ENCODE measurements at places on chromosomes 6 and 20.

GRCh38 chr6:170281331-170282292 is 9.3 kb downstream of the DLL1 start:
- DNase-seq = no peak

GRCh38 chr20:38924718-38925117 is 1.5 kb upstream of the FAM83D start:
- DNase-seq = no peak

GRCh38 chr6:6975459-6976111 is 132.2 kb upstream of the RREB1 start:
- no peak for DNase-seq

- no peak for DNase-seq
Observed at GRCh38 chr6:4986999-4987398, 16.8 kb downstream of the RPP40 start.

- no peak for DNase-seq
Observed at GRCh38 chr6:79208816-79209215, 25.7 kb downstream of the HMGN3 start.

DNA sequence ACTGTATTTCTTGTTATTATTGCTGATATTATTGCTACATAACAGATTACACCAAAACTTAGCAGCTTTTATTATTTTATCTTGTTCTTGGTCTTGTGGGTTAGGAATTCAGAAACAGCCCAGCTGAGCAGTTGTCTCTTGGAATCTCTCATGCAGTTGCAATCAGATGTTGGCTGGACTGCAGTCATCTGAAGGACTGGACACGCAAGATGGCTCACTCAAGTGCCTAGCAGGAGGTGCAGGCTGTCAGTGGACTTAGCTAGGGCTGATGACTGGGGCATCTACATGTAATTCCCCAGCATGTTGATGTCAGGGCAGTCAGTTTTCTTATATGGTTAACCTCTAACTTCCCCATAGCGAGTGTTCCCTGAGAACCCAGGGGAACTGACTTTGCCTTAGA is 128.6 kb upstream of the PLCB4 start:
- no peak for DNase-seq

DNA sequence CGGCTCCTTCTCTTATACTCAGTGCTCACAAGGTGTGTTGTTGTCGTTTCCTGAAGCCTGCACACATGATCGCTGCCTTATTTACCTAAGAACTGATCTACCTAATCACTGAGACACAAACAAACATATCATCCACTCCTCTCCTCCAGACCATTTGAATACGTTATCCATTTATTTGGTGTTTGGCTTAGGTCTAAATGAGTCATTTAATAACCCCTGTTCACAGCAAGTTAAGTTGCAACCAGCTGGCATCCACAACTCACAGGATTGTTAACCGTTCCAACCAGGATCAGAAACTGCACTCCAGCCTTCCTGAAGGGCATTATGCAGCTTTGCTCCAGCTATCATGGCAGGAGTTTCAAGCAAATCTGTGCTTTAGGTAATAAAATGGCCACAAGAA is 511.1 kb upstream of the MAP3K7 start:
- DNase-seq = no peak

GRCh38 chr20:23244156-23244915 is 106.3 kb upstream of the NXT1 start:
- DNase-seq = no peak

DNA sequence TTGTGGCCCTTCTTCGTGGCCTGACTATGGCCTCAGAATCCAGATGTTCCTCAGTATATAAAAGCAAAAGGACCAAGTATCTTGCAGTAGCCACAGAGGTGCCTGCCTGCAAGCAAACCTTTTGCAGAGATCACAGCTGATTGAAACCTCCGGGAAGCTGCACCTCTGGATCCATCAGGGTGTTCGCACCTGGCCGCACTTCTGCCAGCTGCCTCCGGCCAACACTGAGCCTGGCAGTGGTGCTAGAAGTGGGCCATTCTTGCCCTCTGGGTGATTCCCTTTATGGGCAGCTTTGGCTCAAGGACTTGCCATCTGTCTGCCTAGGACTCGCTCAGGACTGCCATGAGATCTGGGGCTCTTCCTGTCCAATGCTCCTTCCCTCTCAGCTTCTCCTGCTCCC is 214.6 kb upstream of the ECI2 start:
- no peak for DNase-seq

- no peak for DNase-seq
Observed at GRCh38 chr20:46646659-46647380, 4.4 kb downstream of the SLC13A3 start.

DNA sequence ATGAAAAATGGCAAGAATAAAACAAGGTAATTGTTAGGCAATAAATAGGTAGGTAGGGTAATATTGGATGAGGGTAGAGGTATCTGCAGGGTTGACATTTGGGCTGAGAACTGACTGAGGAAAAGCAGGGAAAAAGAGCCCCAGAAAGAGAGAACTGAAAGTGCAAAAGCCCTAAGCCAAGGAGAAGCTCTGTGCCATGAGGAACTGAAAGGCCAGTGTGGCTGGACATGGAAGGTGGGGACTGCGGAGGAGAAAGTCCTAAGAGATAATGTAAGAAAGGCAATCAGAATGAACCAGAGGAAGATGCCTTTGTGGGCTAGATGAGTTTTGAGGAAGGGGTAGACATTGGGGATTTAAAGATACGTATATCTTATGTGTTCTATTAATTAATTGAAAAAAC is 9.9 kb upstream of the HIVEP2 start:
- no peak for DNase-seq

- DNase-seq = no peak
Observed at GRCh38 chr6:140855520-140855919, 1277.2 kb upstream of the GJE1 start.

DNA sequence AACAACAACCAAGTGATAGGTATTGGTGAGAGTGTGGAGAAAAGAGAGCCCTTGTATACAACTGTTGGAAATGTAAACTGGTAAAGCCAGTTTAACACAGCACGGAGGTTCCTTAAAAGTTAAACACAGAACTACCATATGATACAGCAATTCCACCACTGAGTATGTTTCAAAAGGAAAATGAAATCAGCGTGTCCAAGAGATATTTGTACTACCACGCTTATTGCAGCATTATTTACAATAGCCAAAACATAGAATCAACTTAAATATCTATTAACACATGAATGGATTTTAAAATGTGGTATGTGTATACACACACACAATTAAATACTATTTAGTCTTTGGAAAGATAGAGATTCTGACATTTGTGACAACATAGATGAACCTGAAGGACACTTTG is 1.1 kb downstream of the PTCHD4 start:
- no peak for DNase-seq

GRCh38 chr6:87093199-87093598 is 1.7 kb downstream of the CGA start:
- no peak for DNase-seq

- DNase-seq = no peak
Observed at GRCh38 chr20:56032251-56032650, 26.9 kb upstream of the CBLN4 start.

DNA sequence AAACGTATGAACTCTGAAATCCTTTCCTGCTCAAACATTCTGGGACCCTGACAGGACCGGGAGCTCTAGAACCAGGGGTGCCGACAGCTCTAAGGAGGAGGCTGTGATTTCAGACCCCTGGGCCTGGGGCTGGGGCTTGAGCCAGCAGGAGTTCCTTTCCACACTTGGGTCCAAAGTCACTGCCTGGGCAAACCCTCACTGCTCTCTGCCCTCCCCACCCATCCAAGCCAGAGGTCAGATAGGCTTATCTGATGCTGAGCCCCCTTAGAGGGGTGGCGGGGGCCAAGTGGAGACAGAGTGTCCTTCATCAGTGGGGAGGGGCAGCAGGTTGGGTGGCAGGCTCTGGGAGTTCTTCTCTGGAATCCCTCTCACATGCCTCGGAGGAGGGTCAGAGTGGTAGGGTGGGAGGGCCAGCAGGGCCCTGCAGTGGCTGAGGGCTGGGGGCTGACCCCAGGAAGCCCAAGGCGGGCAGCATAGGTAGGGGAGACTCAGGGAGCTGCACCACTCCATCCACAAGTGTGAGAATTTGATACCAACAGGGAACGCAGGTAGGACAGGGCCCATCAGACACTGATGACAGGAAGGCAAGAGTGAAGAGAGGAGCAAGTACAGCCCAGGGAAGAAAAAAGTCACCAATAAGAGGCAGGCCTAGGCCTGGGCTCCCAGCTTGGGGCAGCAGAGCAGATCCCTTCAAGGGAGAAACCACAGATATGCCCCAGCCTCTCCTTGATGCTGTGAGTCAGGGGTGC is 121.0 kb downstream of the MRPL14 start:
- DNase-seq = no peak

DNA sequence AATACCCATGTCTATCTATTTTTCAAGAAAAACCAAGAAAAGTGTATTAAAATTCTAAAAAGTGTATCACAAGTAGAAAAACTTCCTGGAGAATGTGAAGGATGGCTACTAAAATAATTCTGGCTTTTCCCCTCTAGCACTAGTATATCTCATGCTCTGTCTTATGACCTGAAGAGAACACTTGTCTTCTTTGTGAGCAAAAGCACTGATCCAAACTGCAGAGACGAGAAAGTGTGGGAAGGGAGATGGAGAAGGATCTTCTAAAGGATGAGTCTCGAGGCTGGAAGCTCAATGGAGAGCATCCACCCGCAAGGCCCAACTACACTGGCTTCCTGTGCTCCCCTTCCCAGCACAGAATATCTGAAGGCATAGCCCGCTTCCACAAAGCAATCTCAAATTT is 23.5 kb downstream of the STX7 start:
- no peak for DNase-seq

DNA sequence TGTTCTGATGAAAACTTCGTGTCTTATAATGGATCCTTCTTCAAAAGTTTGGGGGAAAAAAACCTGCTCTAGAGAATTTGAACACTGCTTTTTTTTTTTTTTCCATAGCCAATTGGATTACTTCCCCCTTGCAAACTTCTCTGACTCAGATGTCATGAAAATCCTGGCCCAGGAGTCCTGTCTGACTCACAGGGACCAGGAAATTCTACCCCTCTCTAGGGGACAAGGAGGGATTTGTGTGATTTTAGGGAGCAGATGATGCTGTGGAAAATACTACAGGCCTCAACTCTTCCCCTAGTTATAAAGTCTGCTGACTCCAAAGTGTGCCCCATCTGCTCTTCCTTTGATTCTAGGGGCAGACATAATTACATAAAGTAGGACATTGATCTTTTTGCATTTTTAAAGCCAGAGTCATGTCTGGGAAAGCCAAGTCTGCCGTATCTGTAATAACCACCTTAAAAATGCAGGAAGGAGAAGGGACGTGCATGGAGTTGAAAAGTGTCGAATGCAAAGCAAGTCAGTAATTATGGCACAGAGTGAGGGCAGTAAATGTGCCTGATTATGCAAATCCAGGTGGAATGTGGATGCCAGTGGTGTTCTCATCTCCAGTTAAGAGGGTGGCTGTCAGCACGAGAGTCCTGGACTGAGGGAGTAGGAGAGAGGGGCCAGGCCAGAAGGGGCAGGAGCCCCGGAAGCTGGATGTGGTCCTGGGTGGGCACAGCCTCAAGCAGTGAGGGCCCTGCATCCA is 144.3 kb upstream of the SULF2 start:
- no peak for DNase-seq

- no peak for DNase-seq
Observed at GRCh38 chr20:20480126-20480525, 112.2 kb downstream of the INSM1 start.

GRCh38 chr6:24924580-24925356 is 11.0 kb downstream of the RIPOR2 start:
- DNase-seq = no peak

GRCh38 chr20:59985164-59985563 is 26.9 kb downstream of the CDH26 start:
- no peak for DNase-seq

GRCh38 chr6:56349194-56349593 is 101.8 kb upstream of the COL21A1 start:
- no peak for DNase-seq

DNA sequence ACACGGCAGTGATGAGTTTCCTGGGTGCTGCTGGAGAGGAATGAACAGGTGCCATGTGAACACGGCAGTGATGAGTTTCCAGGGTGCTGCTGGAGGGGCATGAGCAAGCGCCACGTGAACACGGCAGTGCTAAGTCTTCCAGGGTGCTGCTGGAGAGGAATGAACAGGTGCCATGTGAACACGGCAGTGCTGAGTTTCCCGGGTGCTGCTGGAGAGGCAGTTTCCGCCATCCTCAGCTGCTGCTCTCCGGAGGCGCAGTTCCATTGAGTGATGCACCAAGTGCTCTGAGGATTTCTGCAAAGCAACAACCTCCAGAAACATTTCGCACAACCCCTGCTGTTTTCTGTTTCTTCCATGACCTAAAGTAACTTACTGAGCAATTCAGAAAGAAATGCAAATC is 155.4 kb downstream of the SMOC2 start:
- DNase-seq = no peak

DNA sequence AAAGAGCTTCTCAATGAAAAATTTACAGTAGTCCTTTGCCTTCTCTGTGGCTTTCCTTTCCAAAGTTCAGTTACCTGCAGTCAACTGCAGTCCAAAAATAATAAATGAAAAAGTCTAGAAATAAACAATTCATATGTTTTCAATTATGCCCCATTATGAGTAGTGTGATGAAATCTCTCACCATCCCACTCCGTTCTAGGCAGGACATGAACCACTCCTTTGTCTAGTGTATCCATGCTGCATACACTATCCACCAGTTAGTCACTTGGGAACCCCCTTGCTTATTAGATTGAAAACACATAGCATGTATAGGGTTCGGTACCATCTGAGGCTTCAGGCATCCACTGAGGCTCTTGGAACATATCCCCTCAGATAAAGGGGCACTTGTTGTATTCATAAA is 80.6 kb upstream of the EYA4 start:
- DNase-seq = no peak

DNA sequence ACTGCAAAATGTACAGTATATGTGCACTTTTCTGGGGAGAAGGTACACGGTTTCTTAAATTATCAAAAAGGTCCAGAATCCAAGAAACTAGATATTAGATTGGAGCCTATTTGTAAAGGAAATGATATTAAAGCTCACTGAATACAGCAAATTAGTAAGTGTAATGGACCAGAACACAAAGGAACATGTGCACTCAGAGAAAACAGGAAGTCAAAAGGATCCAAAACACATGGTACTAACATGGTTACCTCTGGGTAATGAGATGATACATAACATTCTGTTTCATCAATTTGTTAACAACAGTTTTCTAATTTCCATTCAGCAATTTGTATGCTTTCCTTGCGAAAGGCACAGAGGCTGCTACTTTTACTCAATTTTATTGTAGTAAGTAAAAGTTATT is 18.7 kb downstream of the ZNF322 start:
- DNase-seq = no peak

DNA sequence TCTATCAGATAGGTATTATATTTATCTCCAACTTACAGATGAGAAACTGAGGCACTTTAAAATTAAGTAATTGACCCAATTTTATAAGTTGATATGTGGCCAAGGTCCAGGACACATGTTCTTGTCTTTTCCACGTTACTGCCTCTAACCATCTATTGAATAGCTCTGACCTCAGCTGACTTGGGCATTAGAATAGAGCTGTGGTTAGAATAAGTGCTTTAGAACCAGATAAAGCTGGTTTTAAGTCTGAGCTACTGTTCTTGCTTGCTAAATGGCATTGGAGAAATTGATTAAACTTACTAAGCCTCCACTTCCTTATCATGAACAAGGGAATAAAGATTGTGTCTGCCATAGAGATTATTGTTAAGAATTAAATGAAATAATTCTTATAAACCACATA is 147.8 kb upstream of the DTNBP1 start:
- no peak for DNase-seq

Measured in effector CD8-positive, alpha-beta T cell (primary cell).